ENCODE measurements at places on chromosomes 11 and 22.

- DNase-seq = no peak
Measured at GRCh38 chr11:69000831-69001242, 12.2 kb downstream of the MRGPRF start.

DNA sequence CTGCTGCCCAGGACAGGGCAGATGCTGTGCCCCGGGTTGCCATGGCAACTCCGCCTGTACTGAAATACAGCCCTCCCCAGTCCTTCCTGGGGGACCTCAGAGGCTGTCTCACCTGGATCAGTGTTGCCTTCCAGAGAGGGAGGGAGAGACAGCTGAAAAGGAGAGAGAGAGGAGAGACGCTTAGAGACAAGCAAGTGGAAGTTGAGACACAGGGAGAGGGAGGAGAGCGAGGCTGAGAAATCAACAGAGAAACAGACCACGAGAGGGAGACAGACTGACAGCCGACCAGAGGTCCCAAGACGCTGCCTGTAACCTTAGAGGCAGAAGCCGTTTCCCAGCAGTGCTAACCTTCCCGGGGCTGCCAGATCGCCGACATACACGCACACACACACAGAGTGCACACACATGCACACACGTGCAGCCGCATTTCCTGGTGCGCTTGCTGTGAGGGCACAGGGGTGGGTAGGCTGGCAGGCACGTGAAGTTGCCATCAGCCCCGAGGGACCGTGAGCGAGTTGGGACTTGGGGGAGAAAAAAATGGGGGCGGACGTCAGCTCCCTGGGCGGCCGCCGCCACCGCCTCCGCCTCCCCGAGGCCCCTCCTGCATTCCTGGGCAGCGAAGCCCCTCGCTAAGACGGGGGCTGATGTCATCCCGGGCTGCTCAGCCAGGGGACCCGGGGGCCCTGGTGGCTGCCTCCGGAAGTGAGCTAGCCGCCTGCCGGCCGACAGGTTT is 88.6 kb upstream of the CRYBB3 start:
- peak; percentile 17 for DNase-seq

- DNase-seq = no peak
Measured at GRCh38 chr22:31652088-31652487, 9.9 kb downstream of the PISD start.

DNA sequence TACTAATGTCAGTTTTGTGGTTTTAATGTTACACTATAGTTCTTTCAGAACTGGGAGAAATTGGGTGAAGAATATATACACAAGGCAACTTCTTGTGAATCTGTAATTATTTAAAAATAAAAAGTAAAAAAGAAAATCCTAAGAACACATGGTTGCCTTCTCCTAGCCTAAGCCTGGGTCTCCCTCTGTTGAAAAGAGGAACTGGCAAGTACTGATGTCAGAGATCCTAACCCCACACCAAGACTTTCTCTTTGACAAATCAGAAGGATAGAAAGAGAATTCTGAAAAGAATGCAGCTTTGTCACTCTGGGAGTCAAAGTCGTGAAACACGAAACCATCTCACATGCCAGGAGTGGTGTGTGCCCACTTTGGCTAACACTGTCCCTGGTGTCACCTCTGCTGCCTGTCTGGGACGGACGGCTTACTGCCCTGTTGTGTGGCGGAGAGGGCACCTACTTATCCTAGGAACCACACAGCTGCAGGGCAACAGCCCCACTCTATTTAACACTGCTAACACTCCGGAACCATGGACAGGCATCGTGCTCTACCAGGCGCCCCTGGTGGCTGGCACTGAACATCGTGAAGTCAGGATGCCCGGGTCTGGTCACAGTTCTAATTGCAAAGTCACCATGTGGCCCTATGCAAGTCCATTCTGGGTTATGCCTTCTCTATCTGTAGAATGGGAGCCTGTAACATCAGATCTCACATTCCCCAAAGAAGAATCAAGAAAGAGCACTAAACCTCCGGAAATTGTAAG is 108.7 kb upstream of the CD82 start:
- DNase-seq = no peak

Data from GF-D8 (cell line).